ENCODE measurements at places on chromosomes 4 and X.

DNA sequence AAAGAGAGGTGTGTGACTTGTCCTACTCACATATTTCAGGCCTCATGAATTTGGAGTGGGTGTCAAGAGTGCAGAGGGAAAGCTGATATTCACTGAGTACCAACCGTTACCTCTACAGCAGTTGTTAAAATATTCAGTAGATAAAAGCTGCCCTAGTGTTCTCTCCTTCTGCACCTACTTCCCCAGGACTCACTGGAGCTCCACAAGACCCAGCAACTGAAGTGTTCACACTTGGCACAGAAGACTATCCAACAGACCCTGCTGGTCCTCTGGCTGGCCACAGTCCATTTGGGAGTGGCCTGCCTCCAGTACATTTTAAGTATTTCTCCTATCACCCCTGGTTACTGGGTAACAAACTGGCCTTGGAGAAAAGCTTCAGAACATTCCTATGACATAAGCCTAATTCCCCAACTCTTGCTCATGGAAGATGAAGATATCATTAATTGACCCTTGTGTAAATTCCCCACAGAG, 70.8 kb downstream of the PPARGC1A start:
- DNase-seq: no peak

DNA sequence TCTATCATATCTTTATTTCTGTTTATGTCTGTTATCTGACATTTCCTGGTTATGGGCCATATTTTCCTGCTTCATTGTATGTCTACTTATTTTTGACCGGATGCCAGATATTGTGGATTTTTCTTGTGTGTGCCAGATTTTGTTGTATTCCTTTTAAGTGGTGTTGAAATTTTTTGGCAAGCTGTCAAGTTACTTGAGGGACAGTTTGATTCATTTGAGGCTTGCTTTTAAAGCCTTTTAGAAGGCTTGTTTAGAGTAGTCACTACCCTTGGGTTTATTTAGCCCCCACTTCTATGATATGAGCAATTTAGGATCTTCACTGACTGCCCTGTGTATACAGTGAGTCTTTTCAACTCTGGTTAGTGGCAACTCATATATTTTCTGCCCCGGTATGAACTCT, 29.2 kb upstream of the NPY2R start:
- DNase-seq: no peak

GRCh38 chrX:131067846-131068745, 9.9 kb downstream of the ARHGAP36 start:
- DNase-seq: peak; percentile 9

DNA sequence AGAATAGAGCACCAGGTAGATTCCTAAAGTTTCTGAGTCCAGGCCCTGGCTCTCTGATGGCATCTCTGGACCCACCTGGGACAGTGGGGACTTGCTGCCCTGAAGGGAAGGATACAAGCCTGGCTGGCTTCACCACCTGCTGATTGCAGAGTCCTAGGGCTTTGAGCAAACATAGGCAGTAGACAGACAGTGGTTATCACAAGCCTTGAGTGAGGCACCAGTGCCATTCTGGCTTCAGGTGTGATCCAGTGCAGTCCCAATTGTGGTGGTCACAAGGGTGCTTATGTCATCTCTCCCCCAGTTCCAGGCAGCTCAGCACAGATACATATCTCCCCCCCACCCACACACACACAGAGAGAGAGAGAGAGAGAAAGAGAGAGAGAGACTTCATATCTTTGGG, 6.6 kb upstream of the PRRG3 start:
- DNase-seq: no peak

- DNase-seq: no peak
Measured at GRCh38 chr4:124710911-124711310, 1.6 kb downstream of the ANKRD50 start.

DNA sequence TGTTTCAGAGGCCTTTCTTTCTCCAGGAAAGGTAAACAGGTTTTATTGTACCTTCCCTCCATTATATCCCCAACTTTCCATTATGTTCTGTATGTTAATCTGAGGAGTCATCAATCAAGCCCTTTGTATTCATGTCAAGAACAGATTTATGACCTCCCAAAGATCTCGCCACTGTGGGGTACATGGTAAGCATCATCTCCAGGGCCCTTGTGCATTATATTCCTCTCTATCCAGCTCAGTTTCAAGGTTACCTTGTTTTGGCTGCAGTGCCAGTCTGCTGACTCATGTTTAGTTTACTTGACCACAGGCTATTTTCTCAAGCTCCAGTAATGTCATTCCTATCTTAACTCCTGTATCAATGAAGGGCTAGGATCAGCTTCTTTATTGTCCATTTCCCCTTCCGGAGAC, 125.1 kb upstream of the FRMPD4 start:
- no peak for DNase-seq

DNA sequence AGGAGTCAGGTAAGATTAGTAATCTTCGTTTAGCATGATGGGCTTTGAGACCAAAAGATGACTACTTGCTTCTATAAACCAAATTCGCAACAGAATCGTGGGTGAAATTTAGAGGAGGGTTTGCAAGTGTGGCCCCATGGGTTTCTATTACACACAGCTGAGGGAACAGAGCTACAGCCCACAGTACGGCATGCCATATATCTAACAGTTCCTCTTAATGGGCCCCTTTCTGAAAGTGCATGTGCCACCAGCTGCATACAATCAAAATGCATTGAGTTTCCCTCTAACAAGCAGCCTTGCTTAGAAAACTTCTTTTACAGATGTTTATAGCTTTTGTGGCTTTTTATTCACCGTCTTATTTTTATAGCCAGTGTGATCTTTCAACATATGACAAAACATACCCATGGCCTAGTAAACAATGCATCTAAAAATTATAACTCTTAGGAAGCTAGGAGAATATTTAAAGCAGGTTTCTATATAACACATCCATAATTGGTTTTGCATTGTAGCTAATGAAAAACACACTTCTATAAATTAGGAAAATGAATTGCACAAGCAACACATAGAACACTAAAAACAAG, 202.1 kb downstream of the PRDM5 start:
- DNase-seq: no peak

DNA sequence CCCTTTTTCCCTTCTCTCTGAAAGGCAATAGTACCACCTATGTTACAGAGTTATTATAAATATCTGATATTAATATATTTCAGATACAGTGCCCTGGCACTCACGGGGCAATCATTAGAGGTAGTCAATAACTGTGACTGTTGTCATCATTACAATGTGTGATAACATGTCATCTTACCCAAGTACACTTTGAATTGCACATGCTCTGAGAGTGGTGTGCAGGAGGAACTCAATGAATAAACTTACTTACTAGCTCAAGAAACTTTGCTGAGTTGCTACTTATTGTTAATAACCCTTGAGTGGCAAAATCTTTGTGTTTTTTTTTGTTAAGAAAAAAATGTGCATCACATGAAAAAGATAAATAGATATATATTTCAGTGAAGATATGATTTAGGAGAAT, 275.1 kb upstream of the RASGEF1B start:
- no peak for DNase-seq

- no peak for DNase-seq
Measured at GRCh38 chr4:51895158-51895557, 52.2 kb downstream of the DCUN1D4 start.

DNA sequence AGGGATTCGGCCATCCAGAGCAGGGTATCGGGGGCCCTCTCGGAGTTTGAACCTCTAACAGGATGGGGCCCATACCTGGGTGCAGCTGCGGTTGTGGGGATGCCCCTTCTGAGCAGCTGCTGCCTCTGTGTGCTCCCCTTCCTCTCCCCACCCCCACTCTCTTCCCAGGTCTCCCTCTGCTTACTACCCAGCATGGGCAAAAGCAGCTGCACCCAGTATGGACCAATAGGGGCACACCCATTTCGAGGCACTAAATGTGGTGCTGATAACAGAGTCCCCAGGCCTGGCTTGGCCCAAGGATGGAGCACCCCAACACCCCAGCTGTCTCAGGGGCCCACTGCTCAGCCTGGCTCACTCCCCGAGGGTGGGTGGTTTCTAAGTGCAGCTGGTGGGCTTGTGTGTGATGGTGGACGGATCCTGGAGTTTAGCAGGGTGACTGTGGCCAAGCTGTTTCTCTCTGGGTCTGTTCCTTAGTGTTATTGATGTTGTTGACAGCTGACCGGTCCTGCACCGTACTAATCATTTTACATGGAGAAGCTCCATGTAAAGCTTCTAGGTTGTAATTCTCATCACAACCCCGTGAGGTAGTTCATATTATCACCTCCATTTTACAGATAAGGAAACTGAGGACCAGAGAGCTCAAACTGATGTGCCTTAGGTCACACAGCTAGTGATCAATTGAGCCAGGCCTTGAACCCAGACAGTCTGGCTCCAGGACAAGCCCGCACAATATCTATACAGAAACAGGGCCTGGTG, 13.1 kb upstream of the KIAA0232 start:
- DNase-seq: peak; percentile 57

DNA sequence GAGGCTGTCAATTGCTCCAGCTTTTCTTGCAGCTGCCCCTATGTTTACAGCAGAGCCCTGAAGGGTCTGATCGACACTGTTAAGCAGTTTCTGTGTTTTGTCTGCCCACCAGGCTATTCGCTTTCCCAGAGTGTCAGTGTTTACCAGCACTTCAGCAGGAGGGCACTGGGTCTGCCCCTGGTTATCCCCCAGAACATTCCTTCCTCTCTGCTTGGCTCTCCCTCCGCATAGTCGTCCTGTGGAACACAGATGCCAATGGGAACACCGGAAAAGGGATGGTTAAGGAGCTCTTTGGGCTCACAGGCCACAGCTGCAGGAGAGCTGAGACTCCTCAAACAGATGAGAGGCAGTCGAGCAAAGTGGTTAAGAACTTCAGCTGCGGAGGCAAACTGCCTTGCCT, 71.3 kb upstream of the FBXW7 start:
- no peak for DNase-seq

DNA sequence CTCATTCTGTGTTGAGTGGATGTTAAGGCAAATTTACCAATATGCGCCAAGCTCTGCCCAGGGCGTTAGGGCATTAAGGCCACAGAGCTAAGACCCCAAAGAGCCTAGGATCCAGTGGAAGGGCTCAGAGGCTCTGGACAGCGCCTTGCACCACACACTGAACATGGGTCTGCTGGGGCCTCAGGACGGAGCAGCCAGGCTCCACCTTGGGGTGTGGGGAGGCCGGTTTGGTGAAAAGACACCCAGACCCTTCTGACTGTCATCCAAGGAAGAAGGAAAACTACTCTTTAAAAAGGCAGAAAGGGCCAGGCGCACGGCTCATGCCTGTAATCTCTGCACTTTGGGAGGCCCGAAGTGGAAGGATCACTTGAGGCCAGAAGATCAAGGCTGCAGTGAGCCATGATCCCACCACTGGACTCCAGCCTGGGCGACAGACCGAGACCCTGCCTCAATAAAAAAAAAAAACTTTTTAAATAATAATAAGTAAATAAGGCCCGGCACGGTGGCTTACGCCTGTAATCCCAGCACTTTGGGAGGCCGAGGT, 1.3 kb upstream of the MRFAP1 start:
- no peak for DNase-seq

DNA sequence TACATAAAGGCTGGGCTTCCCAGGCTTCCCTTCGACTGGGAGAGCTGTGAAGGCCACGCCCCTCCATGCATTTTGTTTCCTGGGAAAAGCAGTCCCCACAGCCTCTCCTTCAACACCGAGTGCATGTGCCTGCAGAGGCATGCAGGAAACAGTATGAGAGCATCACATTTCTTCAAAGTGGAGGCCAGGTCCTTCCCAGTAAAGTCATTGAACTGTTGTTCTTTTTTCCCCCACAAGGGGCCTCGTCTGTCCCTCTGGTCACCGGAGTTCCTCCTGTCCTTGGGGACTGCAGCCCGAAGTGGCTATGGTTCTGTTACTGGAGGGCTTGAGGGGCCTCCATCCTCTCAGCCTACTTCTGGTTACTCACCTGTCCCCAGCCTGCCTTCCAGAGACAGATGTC, 56.0 kb downstream of the RAI2 start:
- no peak for DNase-seq

- DNase-seq: no peak
Measured at GRCh38 chr4:46894826-46895225, 14.2 kb downstream of the COX7B2 start.

DNA sequence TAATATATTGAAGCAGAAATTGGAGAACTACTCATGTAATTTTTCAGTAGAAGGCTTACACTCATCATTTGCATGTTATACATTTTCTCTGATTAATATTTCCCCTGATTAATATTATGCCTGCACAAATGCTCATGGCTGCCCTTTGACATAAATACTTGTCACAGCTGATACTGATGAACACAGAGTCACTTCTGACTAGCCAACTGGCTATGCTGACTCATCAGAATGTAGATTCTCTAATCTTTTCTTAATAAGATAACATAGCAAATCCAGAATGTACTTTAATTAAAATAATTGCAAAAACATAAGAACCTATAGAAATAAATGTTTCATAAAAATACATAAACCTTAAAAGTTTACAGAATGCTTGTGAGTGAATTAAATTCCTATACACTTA, 52.4 kb upstream of the C4orf54 start:
- no peak for DNase-seq

GRCh38 chr4:139014371-139015268, 961 bp upstream of the NOCT start:
- peak; percentile 56 for DNase-seq

- no peak for DNase-seq
Measured at GRCh38 chr4:122539861-122540465, 80.9 kb downstream of the IL21 start.

DNA sequence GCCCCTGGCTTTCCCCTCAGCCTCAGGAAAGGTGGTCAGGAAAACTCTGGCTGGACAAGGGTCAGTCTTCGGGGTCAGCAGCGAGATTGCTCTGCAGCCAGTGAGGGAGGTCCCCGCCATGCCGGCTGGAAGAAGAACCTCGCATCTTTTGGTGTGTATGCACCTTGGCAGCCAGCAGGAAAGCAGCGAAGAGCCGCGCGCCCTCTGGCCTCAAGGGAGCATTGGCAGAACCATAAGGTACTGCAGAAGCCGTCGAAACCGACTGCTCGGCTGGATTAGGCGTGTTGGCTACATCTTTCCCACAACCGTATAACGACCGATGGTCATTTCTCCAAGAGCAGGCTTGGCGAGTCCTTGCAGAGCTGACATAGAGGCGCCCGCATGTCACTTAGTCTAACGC, 48.3 kb downstream of the GPR143 start:
- no peak for DNase-seq

- no peak for DNase-seq
Measured at GRCh38 chr4:94244087-94244828, 36.6 kb downstream of the SMARCAD1 start.

DNA sequence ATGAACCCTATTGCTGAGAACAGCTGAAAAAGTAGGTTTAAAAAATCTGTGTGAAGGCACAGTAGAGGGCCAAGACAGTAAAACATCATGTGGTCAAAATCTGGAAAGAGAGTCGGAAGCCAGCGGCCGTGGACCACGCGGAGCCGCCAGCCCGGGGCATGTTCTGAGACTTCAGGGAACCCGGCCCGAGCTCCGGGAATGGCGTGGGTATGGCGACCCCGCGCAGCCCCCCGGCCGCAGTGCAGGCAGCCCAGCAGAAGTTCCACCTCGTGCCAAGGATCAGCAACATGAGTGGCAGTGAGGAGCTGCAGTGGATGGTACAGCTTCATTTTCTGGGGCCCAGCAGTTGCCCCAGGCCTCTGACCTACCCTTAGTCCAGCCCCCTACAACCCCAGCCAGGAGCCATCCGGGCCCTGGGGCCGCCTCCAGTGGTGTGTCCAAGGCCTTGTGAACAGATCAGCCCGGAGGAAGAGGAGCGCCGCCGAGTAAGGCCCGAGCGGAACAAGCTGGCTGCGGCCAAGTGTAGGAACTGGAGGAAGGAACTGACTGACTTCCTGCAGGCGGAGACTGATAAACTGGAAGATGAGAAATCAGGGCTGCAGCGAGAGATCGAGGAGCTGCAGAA, 94.2 kb downstream of the LARP1B start:
- no peak for DNase-seq

Measured in activated CD4-positive, alpha-beta memory T cell treated with anti-CD3 and anti-CD28 coated beads for 36 hours (primary cell).